ENCODE measurements at places on chromosomes 13 and 19. TPM values are rescaled to one million over a fixed set of nuclear protein-coding genes. Genes with fewer than 3 reads are reported as not detected.

MEIOSIN gene
- not detected for total RNA-seq

ZNF225 gene
- 6.5 TPM for total RNA-seq

RDH8 gene
- not detected for total RNA-seq

DUXA gene
- not detected for total RNA-seq

PAF1 gene
- total RNA-seq: 24.1 TPM

CKM gene
- total RNA-seq: not detected

TNNT1 gene
- total RNA-seq: 3.0 TPM

CRTC1 gene
- total RNA-seq: 3.6 TPM

VSTM2B gene
- not detected for total RNA-seq

ZNF28 gene
- 24.8 TPM for total RNA-seq

PLVAP gene
- not detected for total RNA-seq

SYNE4 gene
- not detected for total RNA-seq

OR7D2 gene
- total RNA-seq: not detected

GPR4 gene
- total RNA-seq: not detected

FCER2 gene
- not detected for total RNA-seq

PLK5 gene
- total RNA-seq: 0.14 TPM

FFAR1 gene
- not detected for total RNA-seq

PRODH2 gene
- total RNA-seq: not detected

TEX29 gene
- not detected for total RNA-seq

SPACA4 gene
- total RNA-seq: not detected

CHMP2A gene
- total RNA-seq: 68.1 TPM

EFNA2 gene
- not detected for total RNA-seq

KCNJ14 gene
- total RNA-seq: 0.59 TPM
